ENCODE measurements at places on chromosomes 7 and 10. TPM values are rescaled to one million over a fixed set of nuclear protein-coding genes. Genes with fewer than 3 reads are reported as not detected.

The SPAM1 gene
- not detected for total RNA-seq

The NEUROG3 gene
- not detected for total RNA-seq

- H3K27me3 ChIP-seq: no peaks in the 10 kb centered on the region
- no peaks in the 10 kb centered on the region for H3K36me3 ChIP-seq
- H3K4me1 ChIP-seq: no peaks in the 10 kb centered on the region
- DNase-seq: no peak
Observed at GRCh38 chr10:94038024-94038423, 44.3 kb downstream of the PLCE1 start.

The VAX1 gene
- not detected for total RNA-seq

GRCh38 chr10:112970021-112970420 lies 20.0 kb downstream of the TCF7L2 start:
- H3K4me1 ChIP-seq: peaks cover 4% of the 10 kb centered on the region
- no peaks in the 10 kb centered on the region for H3K36me3 ChIP-seq
- H3K27me3 ChIP-seq: no peaks in the 10 kb centered on the region
- DNase-seq: no peak

The PNLIPRP1 gene
- total RNA-seq: not detected

DNA sequence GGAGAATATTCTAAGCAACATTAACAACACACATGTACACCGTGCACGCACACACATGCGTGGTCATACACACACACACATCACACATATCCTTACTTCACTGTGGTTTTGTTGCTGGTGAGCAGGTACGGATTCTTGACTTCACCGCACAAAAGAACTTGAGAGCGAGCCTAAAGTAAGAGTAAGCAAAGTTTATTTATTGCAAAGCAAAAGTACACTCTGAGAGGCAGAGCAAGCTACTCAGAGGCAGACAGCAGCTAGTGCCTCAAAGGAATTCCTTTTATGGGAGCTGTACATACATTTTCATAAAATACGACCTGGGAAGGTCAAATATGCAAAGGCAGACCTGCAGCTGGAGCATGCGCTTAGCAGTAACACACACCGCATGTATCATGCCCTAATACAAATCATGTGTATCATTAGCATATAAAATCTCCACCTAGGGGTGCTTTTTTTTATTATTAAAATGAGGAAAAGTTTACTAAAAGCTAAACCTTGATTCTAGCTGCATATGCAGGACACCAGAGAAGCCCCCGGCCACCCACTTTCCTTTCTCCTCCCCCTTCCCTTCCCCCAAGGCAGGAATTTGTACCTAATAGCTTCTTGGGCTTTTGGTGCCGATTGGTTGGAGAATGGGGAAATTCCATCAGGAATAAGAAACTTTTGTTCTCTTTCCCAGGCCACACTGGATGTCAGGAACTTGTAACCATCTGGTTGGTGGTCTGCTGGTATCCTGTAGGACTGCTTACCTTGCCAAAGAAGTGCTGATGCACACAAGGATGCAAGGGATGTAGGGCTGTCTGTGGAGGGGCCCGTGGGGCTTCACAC lies 16.5 kb upstream of the GPR37 start:
- H3K27me3 ChIP-seq: no peaks in the 10 kb centered on the region
- no peaks in the 10 kb centered on the region for H3K36me3 ChIP-seq
- no peak for DNase-seq
- H3K27ac ChIP-seq: no peak overlapping the region
- no peak overlapping the region for H3K4me3 ChIP-seq
- no peaks in the 10 kb centered on the region for H3K4me1 ChIP-seq

The CFAP46 gene
- total RNA-seq: 2.4 TPM

DNA sequence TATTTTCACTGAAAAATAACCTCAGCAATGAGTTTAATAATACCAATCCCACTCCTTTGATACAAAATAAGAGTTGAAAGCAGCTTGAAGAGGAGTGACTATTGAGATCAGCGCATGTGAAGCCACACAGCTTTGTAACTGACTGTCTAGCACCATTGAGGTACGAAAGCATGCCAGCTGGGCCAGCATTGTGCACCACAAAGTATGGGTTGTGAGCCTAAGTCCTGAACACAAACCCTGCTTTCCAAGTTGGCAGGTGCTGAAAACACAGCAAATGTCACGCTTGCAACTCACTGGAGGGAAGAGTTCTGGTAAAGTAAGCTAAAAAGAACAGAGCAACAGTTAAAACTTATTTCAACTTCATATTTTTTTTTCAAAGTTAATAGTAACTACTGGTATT lies 4.0 kb upstream of the FAM53B start:
- no peak overlapping the region for H3K4me3 ChIP-seq
- H3K36me3 ChIP-seq: no peaks in the 10 kb centered on the region
- no peak overlapping the region for H3K27ac ChIP-seq
- H3K27me3 ChIP-seq: no peaks in the 10 kb centered on the region

The OR2A7 gene
- not detected for total RNA-seq

The TWIST1 gene
- total RNA-seq: 1.8 TPM

GRCh38 chr7:143379611-143380259 lies 1.4 kb upstream of the ZYX start:
- H3K4me3 ChIP-seq: no peak overlapping the region
- peaks cover 4% of the 10 kb centered on the region for H3K36me3 ChIP-seq
- H3K4me1 ChIP-seq: peaks cover 7% of the 10 kb centered on the region
- no peaks in the 10 kb centered on the region for H3K27me3 ChIP-seq
- peak overlapping the region; percentile 59 for H3K27ac ChIP-seq

DNA sequence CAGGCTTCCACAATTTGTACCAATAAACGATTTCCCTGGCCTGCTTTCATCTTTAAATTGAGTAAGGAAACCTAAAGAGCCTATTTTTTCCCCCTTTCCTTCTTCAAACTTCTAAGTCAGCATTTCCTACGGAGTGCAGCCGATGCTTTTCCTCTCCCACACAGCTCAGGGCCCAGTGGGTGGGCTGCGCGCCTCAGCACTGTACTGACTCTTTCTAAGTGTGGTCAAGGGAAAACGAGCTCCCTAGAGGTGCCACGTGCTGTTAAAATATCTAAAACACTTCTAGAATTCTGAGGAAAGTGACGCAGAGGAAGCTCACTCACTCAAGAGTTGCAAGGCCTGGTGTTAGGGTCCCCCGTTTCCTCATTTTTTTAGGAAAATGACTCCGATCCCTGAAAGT lies 29.0 kb downstream of the STEAP1B start:
- DNase-seq: no peak
- no peaks in the 10 kb centered on the region for H3K36me3 ChIP-seq
- no peak overlapping the region for H3K27ac ChIP-seq
- no peaks in the 10 kb centered on the region for H3K4me1 ChIP-seq
- H3K4me3 ChIP-seq: no peak overlapping the region

- H3K27me3 ChIP-seq: no peaks in the 10 kb centered on the region
- DNase-seq: peak; percentile 94
- no peak overlapping the region for H3K4me3 ChIP-seq
- no peaks in the 10 kb centered on the region for H3K36me3 ChIP-seq
Observed at GRCh38 chr10:76547352-76547972, 1090.1 kb downstream of the KCNMA1 start.

DNA sequence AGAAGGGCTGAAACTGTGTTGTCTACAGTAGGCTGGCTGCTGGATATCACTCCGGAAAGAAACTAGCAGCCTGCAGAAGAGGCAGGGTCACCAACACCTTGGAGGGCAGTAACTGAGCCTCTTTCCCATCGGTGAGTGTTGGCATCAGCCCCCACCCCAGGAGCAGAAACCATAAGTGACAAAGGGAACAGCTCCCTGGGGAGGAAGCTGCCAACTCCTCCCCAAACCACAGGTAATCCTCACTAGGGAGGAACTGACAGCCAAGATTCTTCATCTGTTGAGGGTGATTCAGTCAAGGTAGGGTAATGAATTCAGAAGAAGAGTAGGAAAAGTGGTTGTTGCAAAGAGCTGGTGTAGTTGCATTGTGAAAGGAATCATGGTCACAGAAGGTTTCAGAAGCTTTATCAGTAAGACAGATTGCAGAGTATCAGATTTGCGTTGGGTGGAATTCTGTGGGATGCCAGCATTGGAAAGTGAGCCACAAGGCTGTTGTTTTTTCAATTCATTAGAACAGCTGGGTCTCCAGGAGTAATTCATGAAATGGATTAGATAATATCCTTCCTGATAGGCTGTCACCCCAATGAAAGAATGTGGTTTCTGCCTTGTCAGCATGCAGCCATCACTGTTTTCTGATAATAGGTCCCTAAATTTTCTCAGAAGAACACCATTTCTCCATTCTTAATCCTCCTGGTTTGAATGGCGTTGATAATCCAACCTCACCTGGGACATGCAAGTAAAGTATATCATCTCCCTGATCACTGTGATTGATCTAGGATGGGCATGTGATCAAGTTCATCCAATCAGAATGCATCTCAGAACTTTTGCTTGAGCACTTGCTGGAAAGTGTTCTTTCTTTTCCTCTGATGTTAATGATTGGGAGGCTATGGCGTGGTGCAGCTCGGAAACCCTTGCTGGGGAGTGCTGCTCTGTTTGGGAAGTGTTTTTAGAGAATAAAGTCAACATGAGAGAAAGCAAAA lies 75.0 kb upstream of the CTBP2 start:
- H3K4me1 ChIP-seq: no peaks in the 10 kb centered on the region
- no peak for DNase-seq
- H3K27me3 ChIP-seq: peaks cover 5% of the 10 kb centered on the region
- no peaks in the 10 kb centered on the region for H3K36me3 ChIP-seq
- no peak overlapping the region for H3K4me3 ChIP-seq

DNA sequence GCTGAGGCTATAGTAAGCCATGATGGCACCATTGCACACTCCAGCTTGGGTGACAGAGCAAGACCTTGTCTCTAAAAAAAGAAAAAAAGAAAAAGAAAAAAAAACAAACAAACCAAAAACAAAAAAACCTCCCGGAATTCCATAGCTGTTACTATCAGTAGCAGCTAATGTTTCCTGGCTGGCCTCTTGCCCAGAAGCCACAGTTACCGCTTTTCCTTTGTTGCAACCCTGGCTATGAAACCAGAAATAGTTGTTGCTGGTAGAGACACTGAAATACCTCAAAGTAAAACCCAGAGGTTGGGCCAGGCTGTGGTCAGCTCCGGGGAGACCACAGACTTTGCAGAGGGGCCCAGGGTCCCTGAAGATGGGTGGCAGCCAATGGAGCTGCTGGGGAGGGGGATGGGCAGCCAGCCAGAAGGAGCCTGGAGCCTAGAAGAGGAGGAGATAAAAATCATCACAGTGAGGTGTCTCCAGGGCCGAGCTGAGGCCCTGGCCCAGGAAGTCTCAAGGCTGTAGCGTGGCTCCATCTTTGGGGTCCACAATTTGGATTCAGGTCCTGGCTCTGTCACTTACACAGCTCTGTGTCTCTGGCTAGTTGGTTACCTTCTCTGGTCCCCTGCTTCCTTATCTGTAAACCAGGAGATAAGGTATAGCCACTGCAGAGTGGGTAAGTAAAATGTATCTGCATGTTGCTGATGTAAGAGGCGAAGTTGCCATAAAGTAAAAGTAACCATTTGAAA lies 3.4 kb upstream of the CHST12 start:
- H3K4me1 ChIP-seq: peaks cover 19% of the 10 kb centered on the region
- H3K27me3 ChIP-seq: no peaks in the 10 kb centered on the region
- no peak overlapping the region for H3K4me3 ChIP-seq

Data from adrenal gland (tissue), 19 donors.